ENCODE measurements at places on chromosomes 11 and 22. TPM values are rescaled to one million over a fixed set of nuclear protein-coding genes. Genes with fewer than 3 reads are reported as not detected.

The KCTD14 gene
- 15.7 TPM for total RNA-seq

The TMPRSS13 gene
- 1.1 TPM for total RNA-seq

The ZNF280B gene
- total RNA-seq, result 5.9 TPM

The LMNTD2 gene
- 6.0 TPM for total RNA-seq

DNA sequence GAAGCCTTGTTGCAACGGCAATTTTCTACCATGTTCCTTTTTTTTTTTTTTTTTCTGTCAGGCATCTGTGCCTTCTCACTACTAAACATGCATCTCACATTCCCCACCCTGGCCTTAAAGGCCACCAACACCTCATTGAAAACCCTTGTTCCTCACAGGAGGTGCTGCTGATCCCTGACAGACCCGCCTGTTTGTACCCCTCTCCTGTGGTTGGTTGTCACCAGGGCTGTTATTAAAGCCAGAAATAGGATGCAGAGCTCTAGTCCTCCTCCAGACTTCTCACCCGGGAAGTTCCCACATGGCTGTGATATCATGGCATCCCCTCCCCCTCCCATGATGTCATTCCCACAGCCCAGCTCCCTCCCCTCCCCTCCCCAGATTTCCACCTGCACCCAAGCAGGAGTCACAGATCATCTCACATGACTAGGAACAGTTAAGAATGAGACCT, 302.8 kb upstream of the NCAM1 start:
- peaks cover 3% of the 10 kb centered on the region for H3K27me3 ChIP-seq
- no peaks in the 10 kb centered on the region for H3K4me1 ChIP-seq
- H3K27ac ChIP-seq, result no peak overlapping the region
- H3K4me3 ChIP-seq, result no peak overlapping the region
- H3K36me3 ChIP-seq, result no peaks in the 10 kb centered on the region

DNA sequence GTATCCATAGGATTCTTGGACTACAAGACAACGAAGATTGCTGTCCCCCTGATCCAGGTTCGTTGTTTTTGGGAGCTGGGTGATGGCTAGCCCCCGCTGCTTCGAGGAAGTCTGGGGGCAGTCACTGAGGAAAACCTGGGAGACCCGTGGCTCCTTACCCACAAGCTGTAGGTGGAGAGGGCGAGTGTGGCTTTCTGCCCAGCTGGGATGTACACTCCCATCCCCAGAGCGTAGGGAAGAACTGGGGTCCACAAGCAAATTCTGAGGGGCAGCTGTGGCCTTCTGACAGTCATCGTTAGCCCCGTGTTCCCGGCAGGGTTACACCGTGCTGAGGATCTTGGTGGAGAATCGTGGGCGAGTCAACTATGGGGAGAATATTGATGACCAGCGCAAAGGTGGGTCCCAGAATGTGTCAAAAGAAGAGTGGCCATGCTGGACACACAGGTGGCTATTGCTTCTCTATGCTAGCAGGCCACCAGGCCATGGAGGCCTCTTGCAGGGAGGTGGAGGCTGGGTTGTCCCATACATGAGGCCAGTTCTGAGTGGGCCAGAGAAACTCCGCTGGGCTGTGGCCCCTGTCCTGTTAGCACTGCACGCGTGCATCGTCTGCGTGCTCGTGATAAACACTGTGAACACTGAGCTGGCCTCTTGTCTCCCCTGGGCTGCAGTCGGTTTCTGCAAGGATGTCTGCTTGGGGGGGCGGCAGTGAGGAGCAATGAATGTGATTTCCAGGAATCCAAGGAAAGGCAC, 39.8 kb downstream of the GLB1L2 start:
- H3K4me3 ChIP-seq, result no peak overlapping the region
- peaks cover 10% of the 10 kb centered on the region for H3K4me1 ChIP-seq

DNA sequence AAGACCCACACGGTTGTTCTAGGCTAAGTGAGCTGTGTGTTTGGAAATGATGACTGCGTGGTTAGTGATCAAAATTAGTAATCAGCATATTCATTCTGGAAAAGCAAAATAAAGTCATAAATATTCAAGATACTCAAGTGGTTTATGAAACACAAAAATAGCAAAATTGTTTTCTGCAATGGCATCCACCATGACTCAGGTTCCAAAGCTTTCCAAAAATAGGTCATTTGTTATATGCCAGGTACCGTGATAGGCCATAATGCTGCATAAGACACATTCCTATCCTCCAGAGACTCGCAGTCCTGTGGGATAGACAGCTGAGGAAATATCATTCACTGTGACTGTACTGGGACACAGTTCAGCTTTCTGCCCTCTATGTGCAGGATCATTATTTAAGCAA, 2.4 kb upstream of the ATL3 start:
- peaks cover 18% of the 10 kb centered on the region for H3K27me3 ChIP-seq
- no peak for DNase-seq
- no peak overlapping the region for H3K4me3 ChIP-seq

GRCh38 chr11:14184028-14184940, 174.7 kb downstream of the RRAS2 start:
- H3K36me3 ChIP-seq, result no peaks in the 10 kb centered on the region
- H3K4me3 ChIP-seq, result no peak overlapping the region
- H3K4me1 ChIP-seq, result peaks cover 13% of the 10 kb centered on the region
- H3K27ac ChIP-seq, result no peak overlapping the region
- no peak for DNase-seq

- peak overlapping the region; percentile 69 for H3K27ac ChIP-seq
- DNase-seq, result no peak
- peaks cover 18% of the 10 kb centered on the region for H3K27me3 ChIP-seq
- no peak overlapping the region for H3K4me3 ChIP-seq
- H3K4me1 ChIP-seq, result peaks cover 74% of the 10 kb centered on the region
- no peaks in the 10 kb centered on the region for H3K36me3 ChIP-seq
Observed at GRCh38 chr11:119376197-119376847, 5.2 kb downstream of the USP2 start.

- no peak for DNase-seq
- peak overlapping the region; percentile 42 for H3K27ac ChIP-seq
- no peak overlapping the region for H3K4me3 ChIP-seq
- peaks cover 8% of the 10 kb centered on the region for H3K36me3 ChIP-seq
- peaks cover 13% of the 10 kb centered on the region for H3K4me1 ChIP-seq
- no peaks in the 10 kb centered on the region for H3K27me3 ChIP-seq
Observed at GRCh38 chr22:46528121-46528610, 9.3 kb downstream of the CELSR1 start.

DNA sequence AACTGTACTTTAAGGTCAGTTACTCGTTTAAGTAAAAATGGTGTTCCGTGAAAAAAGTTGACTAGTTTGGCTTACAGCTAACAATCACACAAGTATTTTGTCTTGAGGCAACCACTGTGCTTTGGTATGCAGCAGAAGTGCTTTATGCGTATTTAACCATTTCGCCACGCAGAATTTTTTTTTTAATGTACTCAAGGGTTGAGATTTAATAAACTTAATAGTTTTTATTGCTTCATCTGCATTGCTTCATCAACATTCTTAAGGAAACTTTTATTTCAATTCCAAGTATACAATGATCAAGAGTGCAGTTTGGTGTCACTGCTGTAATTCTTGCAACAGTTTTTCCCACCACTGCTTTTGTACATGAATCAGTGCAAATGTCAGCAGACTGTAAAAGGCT, 66.4 kb downstream of the ZNRF3 start:
- 0 out of 2 replicates have a peak overlapping the region, but pooled peaks have one; percentile 69 for H3K27ac ChIP-seq
- H3K4me3 ChIP-seq, result no peak overlapping the region
- no peaks in the 10 kb centered on the region for H3K27me3 ChIP-seq
- peaks cover 45% of the 10 kb centered on the region for H3K4me1 ChIP-seq
- peaks cover 19% of the 10 kb centered on the region for H3K36me3 ChIP-seq

DNA sequence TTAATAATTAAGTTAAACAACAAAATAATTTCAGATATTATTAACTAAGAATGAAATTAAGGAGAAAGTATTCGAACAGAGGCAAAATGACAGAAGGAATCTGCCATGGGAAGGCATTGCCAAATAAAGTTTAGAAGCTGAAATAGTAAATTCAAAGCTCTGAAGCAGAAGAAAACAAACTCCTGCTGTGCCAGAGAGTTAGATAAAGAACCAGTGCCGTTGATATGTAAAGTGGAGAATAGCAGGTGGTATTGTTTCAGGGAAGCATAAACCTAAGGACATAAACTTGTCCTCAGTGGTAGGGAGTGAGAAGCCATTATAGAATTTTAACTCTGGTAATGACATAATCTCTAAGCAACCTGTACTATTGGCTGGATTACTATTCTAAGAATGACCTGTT, 2.7 kb upstream of the HBG2 start:
- no peak overlapping the region for H3K27ac ChIP-seq
- no peak overlapping the region for H3K4me3 ChIP-seq
- peaks cover 35% of the 10 kb centered on the region for H3K4me1 ChIP-seq
- H3K27me3 ChIP-seq, result peaks cover 50% of the 10 kb centered on the region
- DNase-seq, result no peak
- peaks cover 13% of the 10 kb centered on the region for H3K36me3 ChIP-seq

GRCh38 chr11:133547808-133548494, 15.7 kb upstream of the OPCML start:
- no peaks in the 10 kb centered on the region for H3K36me3 ChIP-seq
- H3K4me1 ChIP-seq, result peaks cover 32% of the 10 kb centered on the region
- no peak overlapping the region for H3K4me3 ChIP-seq
- no peak for DNase-seq
- no peaks in the 10 kb centered on the region for H3K27me3 ChIP-seq

DNA sequence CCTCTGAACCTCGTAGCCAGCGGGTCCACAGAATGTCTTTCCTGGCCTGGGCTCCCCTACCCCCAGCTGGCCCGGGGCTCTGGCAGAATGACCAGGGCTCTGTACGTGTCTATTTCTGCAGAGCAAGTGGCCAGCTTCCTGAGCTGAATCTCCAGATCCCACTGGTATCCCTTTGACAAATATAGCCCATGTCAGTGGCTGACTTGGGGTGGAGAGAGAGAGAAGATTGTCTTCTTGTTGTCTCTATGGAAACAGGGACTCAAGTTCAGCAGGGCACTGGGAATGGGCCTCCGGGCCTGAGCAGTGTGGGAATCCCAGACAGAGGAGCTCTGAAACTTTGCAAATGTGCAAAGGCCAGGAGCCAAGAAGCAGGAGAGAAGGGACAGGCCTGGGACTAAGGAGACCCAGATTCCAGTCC, 33.9 kb downstream of the ANO1 start:
- no peak overlapping the region for H3K27ac ChIP-seq
- DNase-seq, result no peak
- no peak overlapping the region for H3K4me3 ChIP-seq
- no peaks in the 10 kb centered on the region for H3K27me3 ChIP-seq
- H3K36me3 ChIP-seq, result no peaks in the 10 kb centered on the region

- H3K27ac ChIP-seq, result no peak overlapping the region
- DNase-seq, result no peak
- no peak overlapping the region for H3K4me3 ChIP-seq
- H3K27me3 ChIP-seq, result no peaks in the 10 kb centered on the region
Observed at GRCh38 chr11:22076271-22076930, 116.5 kb upstream of the ANO5 start.

DNA sequence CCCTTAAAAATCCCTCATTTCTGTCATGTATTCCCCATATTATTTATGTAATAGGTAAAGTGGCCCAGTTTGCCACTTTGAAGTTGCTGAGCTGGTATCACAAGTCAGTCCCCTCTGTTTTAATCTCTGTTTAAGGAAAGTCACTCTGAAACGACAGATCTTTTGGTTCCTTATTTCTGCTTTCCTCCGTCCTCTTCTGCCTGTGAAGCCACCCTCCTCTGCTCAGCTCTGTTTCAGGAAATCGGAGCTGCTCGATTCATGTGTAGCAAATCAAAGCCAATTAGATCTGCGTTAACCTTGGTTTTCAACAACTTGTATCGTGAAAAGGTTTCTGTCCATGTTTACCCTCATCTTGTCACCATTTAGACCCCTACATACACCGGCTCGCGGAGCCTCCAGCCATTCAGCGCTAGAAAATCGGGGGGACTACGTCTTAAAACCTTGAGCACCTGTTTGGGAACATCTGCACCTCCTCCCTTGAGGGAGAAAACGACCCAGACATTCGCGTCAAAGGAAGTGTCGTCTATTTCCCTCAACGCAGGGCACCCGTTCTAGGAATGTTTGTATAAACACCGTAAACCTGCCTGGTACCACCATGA, 576 bp upstream of the SC5D start:
- H3K27ac ChIP-seq, result peak overlapping the region; percentile 100
- peaks cover 2% of the 10 kb centered on the region for H3K36me3 ChIP-seq
- peaks cover 38% of the 10 kb centered on the region for H3K4me1 ChIP-seq
- peak overlapping the region; percentile 95 for H3K4me3 ChIP-seq

GRCh38 chr11:61781585-61781984, 10.8 kb downstream of the TMEM258 start:
- H3K27ac ChIP-seq, result no peak overlapping the region
- H3K27me3 ChIP-seq, result peaks cover 6% of the 10 kb centered on the region
- H3K4me1 ChIP-seq, result peaks cover 6% of the 10 kb centered on the region
- H3K36me3 ChIP-seq, result peaks cover 13% of the 10 kb centered on the region
- H3K4me3 ChIP-seq, result no peak overlapping the region

DNA sequence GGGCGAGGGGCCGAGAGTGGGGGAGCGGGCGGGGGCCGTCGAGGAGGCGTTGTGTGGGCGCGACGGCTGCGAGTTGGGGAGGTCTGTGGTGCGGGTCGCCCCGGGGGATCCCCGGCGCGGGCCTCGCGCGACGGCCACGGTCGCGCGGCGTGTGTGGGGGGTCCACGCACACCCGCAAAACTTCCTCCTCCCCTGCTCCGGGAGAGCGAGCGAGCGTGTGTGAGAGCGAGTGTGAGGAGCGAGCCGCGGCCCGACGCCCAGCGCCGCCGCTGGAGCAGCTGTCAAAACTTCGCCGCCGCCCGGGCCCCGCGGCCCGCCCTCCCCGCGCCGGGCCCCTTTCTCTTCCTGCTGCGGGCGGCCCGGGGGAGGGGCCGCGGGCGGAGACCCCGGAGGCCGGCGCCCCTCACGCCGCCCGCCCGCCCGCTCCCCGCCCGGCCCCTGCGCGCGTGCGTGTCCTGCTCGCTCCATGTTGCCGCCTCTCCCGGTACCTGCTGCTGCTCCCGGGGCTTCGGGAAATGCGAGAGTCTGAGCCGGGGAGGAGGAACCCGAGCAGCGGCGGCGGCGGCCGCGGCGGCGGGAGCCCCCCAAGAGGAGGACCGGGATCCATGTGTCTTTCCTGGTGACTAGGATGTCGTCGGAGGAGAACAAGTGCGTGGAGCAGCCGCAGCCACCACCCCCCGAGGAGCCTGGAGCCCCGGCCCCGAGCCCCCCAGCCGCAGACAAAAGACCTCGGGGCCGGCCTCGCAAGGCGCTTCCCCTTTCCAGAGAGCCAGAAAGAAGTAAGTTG, 9.0 kb upstream of the CCT8L2 start:
- peaks cover 49% of the 10 kb centered on the region for H3K36me3 ChIP-seq
- no peak overlapping the region for H3K4me3 ChIP-seq
- no peak for DNase-seq
- H3K27ac ChIP-seq, result no peak overlapping the region
- peaks cover 11% of the 10 kb centered on the region for H3K27me3 ChIP-seq
- H3K4me1 ChIP-seq, result no peaks in the 10 kb centered on the region

- no peaks in the 10 kb centered on the region for H3K27me3 ChIP-seq
- H3K36me3 ChIP-seq, result no peaks in the 10 kb centered on the region
- H3K4me1 ChIP-seq, result peaks cover 8% of the 10 kb centered on the region
- no peak for DNase-seq
- H3K27ac ChIP-seq, result no peak overlapping the region
Observed at GRCh38 chr11:78194490-78194889, 5.8 kb downstream of the USP35 start.

GRCh38 chr11:2167141-2168045, 4.2 kb downstream of the TH start:
- DNase-seq, result no peak
- no peaks in the 10 kb centered on the region for H3K4me1 ChIP-seq
- no peaks in the 10 kb centered on the region for H3K27me3 ChIP-seq
- no peak overlapping the region for H3K27ac ChIP-seq

- no peak overlapping the region for H3K27ac ChIP-seq
- no peak overlapping the region for H3K4me3 ChIP-seq
- H3K4me1 ChIP-seq, result no peaks in the 10 kb centered on the region
- H3K36me3 ChIP-seq, result peaks cover 8% of the 10 kb centered on the region
- DNase-seq, result no peak
Observed at GRCh38 chr11:111627591-111627990, 25.3 kb downstream of the SIK2 start.

GRCh38 chr22:49760280-49760629, 67.4 kb downstream of the BRD1 start:
- H3K36me3 ChIP-seq, result no peaks in the 10 kb centered on the region
- H3K4me3 ChIP-seq, result no peak overlapping the region
- peaks cover 5% of the 10 kb centered on the region for H3K4me1 ChIP-seq
- no peak for DNase-seq
- H3K27me3 ChIP-seq, result peaks cover 4% of the 10 kb centered on the region
